ENCODE measurements at places on chromosomes 6 and 20.

DNA sequence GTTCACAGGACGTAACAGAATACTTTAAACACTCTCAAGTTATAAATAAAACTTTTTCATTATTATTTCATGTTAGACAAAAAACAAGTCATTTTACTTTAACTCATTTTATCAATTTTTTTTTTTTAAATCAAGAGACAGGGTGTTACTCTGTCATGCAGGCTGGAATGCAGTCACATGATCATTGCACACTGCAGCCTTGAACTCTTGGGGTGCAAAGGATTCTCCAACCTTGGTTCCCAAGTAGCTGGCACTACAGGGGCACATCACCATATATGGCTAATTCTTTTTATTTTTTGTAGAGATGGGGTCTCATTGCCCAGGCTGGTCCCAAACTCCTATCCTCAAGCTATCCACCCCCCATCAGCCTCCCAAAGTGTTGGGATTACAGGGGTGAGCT lies 14.2 kb downstream of the PLN start:
- no peak for DNase-seq

- DNase-seq: no peak
Observed at GRCh38 chr6:133837801-133838349, 51.0 kb upstream of the TCF21 start.

DNA sequence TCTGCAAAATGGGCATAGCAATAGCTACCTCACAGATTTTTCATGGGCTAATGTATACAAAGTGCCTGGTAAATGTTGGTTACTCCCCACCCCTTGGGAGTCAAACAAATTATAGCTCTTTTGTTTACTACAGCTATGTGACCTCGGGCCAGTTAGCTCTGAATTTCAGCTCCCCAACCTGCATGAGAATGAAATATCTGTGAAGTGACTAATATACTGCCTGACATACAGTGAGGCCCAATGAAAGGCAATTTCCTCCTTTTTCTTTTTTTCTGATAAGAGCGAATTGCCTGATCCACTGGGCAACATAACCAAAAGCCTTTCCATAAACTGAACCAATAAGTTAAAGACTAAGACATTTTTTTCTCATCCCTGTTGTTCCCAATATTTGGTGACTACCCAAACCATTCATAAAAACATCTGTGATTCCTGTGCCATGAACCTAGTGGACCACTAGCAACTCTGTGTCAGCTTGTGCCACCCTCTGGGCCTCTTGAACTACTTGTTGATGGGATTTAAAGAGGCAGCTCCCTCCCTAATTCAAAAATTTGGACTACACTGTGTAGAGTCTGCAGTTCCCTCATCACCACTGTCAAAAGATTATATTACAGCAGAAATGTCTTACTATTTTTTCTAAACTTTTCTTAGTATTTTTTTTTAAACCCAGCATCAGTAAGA lies 91.9 kb upstream of the TMEM30A start:
- no peak for DNase-seq

DNA sequence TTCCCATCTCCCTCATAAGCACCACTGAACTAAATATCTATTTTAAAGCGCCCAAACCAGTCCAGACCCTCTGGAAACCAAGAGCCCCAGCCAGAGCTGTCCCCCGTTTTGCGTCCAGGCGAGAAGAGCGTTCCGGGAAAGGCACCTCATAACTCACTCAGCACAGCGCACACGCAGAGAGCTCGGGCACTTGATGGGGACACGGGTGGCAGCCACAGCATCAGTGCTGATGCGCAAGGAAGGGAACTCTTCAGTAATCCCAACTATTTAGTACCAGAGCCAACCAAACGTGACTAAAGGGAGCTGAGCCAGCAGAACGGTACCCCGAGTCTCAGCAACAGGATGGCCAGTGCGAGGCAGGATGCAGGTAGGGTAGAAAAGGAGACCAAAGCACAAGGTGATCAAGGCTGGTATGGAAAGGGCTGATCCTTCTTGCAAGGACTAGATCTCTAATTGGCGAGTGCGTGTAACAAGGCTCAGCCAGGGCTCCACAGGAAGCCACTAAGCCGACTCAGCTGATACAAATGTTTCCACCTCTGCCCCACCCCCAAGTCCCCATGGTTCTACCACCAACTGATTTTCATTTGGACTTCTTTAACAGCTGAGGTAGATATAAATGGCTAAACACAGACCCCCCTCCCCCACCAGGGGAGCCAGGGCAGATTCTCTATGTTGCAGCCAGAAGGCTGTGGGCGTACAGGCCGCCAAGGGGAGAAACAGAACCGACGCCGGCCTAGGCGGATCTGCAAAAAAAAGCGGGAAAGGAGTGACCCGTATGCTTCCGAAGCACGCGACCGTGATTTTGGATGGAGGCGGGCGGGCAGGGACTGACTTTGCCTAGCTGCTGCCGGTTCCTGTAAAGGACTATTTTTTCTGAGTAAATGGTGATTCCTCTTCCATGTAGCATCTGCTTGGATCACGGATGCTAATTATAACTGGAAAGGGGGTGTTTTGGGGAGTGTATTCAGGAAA lies 183.5 kb upstream of the COL21A1 start:
- no peak for DNase-seq

- no peak for DNase-seq
Observed at GRCh38 chr6:16129623-16130401, 926 bp downstream of the MYLIP start.

GRCh38 chr6:87623248-87623647 lies 33.3 kb downstream of the ORC3 start:
- no peak for DNase-seq

GRCh38 chr6:96853083-96853482 lies 15.8 kb upstream of the GPR63 start:
- DNase-seq: no peak

GRCh38 chr6:20058912-20059311 lies 153.4 kb downstream of the MBOAT1 start:
- no peak for DNase-seq

GRCh38 chr6:849075-849506 lies 156.2 kb upstream of the EXOC2 start:
- DNase-seq: no peak

DNA sequence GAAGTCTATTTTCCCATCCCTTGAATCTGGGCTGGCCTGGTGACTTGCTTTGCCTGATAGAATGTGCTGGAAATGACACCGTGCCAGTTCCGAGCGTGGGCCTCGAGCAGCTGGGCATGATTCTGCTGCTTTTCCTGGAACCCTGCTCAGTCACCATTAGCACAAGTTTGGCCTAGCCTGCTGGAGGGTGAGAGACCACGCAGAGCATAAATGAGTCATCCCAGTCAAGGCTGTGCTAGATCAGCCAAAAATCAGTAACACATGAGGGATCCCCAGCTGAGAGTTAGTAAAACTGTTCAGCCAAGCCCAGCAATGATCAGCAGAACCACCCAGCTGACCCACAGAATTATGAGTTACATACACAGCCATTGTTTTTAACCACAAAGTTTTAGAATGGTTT lies 74.8 kb upstream of the TOP1 start:
- DNase-seq: no peak

DNA sequence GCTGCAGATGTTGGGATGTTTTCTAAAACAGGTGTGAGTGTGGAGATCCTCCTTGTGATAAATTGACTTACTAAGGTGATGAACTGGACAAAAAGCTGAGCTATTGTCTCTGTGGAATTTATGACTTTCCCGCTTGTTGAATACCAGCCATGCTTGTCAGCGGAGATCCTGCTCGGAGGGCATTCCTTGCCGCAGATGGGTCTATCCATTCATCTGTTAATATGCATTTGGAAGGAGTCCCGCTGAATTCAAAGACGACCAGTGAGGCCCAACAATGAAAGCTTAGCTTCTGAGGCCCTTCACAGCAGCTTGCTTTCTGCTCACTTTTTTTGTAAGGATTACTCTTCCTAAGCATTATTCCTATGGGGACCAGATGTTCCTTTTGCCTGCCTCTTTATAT lies 124.9 kb downstream of the TIAM2 start:
- no peak for DNase-seq

- DNase-seq: no peak
Observed at GRCh38 chr6:139666284-139666683, 291.8 kb upstream of the CITED2 start.

DNA sequence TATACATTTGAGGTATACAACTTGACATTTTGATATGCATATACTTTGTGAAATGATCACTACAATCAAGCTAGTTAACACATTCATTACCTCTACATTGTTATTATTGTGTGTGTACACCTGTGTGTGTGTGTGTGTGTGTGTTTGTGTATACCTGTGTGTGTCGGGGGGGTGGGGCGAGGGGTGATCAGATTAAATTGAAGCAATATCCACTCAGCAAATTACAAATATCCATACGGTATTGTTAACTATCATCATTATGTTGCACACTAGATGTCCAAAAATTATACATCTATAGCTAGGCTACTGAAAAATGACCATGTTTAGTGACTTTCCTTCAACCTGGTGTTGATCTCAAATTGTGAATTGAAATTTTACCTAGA lies 1.8 kb downstream of the RHAG start:
- no peak for DNase-seq

Measured in esophagus squamous epithelium (tissue), 5 donors.